ENCODE measurements at places on chromosomes 5 and 9. TPM values are rescaled to one million over a fixed set of nuclear protein-coding genes. Genes with fewer than 3 reads are reported as not detected.

The DPYSL3 gene
- not detected for total RNA-seq

The SLC36A1 gene
- total RNA-seq: 5.9 TPM

The PTGR1 gene
- 2.0 TPM for total RNA-seq

The PRR7 gene
- 32.0 TPM for total RNA-seq

The VAV2 gene
- 5.5 TPM for total RNA-seq

The SEMA4D gene
- 250 TPM for total RNA-seq
